ENCODE measurements at places on chromosomes 3 and 15.

- no peak for DNase-seq
Measured at GRCh38 chr3:52038227-52038626, 18.1 kb downstream of the DUSP7 start.

- no peak for DNase-seq
Measured at GRCh38 chr15:66961407-66961884, 104.0 kb upstream of the SMAD3 start.

GRCh38 chr15:80437334-80437891 is 33.2 kb downstream of the ARNT2 start:
- DNase-seq = no peak

DNA sequence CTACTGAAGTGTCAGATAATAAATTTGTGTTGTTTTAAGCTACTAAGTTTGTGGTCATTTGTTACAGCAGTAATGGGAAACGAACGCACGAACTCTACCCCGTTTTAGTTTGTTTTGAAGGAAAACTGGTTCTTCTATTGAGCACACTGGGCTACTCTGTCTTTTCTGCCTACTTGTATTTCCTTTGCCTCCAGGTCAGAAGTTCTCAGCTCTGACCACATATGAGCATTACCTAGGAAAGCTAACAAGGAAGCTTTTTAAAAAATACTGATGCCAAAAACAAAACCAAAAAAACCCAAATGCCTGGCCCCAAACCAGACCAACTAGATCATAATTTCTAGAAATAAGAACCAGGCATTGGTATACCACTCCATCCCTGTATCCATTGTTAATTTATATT is 156.6 kb upstream of the TNIK start:
- no peak for DNase-seq

DNA sequence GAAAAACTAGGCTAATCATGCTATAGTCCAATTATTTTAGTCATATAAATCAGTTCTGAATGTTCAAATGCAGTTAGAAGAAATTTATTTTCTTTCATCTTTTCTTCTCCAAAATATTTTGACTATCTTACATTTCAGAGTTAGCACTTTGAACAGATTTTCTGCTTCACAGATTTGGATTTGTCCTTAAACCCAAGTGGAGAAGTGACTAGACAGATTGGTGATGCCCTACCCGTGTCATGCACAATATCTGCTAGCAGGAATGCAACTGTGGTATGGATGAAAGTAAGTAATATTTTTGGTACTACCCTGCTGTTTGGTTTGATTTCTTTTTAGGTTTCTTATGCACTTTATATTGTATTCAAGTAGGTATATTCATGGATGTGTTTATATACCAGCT is 178.3 kb downstream of the ALCAM start:
- DNase-seq = no peak

DNA sequence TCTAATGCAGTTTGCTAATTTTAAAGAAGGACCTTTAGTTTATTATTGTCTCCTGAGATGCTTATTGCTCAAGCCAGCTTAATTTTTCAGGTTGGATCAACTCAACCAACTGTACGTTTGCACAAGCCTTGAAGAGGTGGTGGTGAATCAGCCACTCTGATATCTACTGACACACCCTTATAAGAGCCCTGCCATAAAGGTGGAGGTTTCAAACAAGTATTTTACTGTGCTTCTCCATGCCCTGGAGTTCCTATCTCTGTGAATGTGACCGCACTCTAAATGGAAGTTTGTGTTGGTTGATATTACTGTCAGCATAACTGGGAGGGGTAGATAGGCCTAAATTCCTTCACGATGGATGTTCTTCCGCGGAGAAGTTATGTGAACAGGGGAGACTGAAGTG is 297.3 kb upstream of the UBE2E1 start:
- no peak for DNase-seq

DNA sequence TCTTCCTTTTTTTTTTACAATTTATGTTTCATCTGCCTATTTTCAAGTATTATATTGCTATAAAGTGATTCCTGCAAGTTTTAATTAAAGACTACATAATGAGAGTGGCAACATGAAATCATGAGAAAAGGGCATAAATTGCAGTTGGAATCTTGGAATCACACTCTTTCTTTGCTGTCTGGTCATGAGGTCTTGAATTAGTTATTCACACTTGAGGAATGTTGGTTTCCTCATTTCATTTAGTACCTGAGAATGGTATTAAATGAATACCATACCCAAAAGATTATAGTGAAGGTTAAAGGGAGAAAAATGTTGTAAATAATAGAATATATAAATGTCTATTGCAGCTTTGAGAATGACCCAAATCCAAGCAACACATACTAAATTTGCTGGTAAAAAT is 25.8 kb upstream of the CNTN3 start:
- no peak for DNase-seq

- DNase-seq = peak; percentile 12
Measured at GRCh38 chr15:56325186-56325585, 40.0 kb upstream of the TEX9 start.

GRCh38 chr3:193096076-193096475 is 144.9 kb upstream of the PLAAT1 start:
- no peak for DNase-seq

DNA sequence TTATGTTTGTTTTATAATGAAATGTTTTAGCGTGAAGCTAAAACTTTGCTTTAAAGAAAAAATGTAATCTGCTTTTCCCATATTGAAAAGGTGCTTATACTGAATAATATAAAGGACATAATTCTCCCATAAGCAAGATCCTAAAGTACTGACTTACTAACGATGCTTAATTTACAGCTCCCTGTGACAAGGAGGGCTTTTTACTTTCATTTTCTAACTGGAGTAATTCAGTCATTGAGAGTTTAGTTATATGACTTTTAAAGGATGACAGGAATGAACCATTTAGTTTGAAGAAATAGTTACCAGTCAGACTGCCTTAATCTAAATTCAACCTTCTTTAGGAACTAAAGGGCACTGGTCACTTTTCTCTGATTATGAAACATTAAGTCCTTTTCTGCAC is 19.3 kb upstream of the ZPLD1 start:
- peak; percentile 7 for DNase-seq

- no peak for DNase-seq
Measured at GRCh38 chr15:27268923-27269322, 297.9 kb downstream of the GABRG3 start.

DNA sequence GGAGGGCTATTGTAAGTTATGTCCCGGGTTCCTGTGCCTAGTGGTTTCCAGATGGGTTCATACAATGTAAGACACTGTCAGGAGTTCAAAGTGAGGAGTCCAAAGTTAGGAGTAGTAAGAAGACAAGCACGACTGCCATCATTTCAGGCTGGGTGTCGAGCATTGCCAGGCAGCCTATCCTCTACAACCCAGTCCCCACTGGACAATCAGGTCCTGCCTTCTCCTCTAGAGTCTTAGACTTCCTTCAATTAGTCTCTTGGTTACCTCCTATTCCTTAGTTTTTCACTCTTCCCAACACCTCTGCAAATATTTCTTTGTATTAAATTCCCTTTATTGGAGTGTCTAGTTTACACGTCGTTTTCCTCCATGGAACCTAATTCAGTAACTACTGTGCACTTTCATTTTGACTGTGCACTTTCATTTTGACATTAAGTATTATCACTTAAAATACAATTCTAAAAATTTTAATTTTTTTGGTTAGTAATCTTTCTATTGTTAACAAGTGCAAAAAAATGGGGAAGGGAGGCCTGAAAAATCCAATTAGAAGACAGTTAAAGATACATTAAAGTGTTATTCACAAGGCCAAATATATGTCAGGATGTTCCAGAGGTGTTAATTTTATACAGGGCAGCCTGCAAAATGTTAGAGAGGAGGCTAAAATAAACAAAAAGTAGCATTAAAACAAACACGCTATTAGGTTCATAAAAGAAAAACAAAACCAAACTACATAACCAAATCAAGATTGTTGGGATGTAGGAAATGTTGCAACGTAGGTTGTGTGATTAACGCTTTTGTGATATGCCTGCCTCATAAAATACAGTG is 155.3 kb downstream of the TBL1XR1 start:
- DNase-seq = no peak

- DNase-seq = no peak
Measured at GRCh38 chr3:62255758-62256157, 117.6 kb downstream of the FEZF2 start.

DNA sequence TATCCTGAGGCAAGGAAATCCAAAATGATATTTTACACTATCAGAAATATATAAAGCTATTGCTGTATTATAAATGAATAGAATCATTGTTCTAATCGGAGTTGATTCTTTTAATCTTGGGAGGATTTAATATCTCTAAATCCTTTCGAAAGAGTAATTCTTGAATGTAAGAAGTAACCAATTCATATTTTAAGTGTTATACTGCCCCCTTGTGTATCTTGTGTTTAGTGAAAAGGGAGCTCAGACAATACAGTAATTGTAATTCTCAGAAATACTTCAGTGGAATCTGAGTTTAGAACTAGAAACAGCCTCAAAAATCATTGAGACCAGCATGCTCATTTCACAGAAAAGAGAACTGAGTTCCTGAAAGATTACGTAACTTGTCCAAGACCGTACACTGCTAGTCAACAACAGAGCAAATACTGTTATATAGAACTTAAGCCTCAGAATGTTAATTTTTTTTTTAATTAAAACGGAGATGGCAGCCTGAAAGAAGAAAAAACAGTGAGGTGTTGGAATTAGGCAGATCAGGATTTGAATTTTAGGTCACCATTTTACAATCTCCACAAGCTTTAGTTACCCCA is 42.9 kb downstream of the PLCH1 start:
- DNase-seq = peak; percentile 38

DNA sequence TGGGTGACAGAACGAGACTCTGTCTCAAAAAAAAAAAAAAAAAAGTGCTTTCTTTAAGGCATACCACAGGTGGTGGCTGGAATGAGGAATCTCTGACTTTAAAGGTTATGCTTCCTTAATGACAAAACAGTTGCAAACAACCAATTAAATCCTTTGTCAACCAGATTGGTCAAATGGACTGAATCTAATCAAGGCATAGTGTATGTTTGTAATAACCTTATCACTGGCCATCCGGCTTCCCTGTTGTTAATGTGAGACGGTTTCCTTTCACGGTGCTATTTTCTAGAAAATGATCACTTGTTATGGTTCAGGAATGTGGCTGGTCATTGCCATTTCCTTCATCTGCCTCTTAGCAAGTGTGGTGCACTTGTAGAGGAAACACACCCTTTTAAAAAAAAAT is 75.9 kb downstream of the FLNB start:
- DNase-seq = no peak

GRCh38 chr15:47293466-47294162 is 423.7 kb upstream of the SEMA6D start:
- peak; percentile 95 for DNase-seq

DNA sequence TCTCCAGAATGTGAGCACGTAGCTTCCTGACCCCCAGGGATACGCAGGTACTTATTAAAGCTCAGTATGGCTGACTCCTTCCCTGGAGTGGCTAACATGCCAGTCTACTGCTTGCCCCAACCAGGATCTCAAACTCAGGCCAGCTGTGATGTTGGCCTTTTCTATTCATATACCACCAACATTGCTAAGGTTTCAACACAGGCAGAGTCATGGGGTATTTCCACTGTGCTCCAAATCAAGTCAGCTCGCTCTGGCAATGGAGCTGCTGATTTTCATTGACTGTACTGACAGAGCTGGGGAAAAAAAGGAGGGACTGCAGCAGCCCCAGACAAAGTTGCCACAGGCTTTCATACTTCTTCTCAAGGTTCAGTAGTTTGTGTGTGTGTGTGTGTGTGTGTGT is 87.0 kb downstream of the CFAP20DC start:
- DNase-seq = no peak

GRCh38 chr15:41943543-41944312 is 28.6 kb downstream of the EHD4 start:
- no peak for DNase-seq

DNA sequence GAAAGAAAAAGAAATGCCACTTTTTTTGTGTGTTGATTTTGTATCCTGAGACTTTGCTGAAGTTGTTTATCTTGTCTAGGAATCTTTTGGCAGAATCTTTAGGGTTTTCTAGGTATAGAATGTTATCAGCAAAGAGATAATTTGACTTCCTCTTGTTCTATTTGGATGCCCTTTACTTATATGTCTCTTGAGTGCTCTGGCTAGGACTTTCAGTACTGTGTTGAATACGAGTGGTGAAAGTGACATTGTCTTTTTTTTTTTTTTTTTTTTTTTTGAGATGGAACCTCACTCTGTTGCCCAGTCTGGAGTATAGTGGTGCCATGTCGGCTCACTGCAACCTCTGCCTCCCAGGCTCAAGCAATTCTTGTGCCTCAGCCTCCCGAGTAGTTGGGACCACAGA is 64.7 kb upstream of the NPHP3 start:
- DNase-seq = no peak

- DNase-seq = no peak
Measured at GRCh38 chr15:22989576-22990477, 9.7 kb upstream of the CYFIP1 start.

DNA sequence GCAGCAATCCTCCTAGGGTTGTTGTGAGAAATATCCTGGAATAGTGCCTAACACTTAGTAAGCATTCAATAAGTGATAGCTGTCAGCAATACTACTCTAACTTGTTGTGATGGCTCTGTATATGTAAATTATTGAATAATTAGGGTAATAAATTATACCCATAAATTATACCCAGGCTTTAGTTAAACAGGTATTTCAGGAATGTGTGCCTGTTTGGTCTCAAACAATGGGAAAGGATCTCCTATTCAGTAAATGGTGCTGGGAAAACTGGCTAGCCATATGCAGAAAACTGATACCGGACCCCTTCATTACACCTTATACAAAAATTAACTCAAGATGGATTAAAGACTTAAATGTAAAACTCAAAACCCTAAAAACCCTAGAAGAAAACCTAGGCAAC is 14.8 kb upstream of the ARNT2 start:
- no peak for DNase-seq

DNA sequence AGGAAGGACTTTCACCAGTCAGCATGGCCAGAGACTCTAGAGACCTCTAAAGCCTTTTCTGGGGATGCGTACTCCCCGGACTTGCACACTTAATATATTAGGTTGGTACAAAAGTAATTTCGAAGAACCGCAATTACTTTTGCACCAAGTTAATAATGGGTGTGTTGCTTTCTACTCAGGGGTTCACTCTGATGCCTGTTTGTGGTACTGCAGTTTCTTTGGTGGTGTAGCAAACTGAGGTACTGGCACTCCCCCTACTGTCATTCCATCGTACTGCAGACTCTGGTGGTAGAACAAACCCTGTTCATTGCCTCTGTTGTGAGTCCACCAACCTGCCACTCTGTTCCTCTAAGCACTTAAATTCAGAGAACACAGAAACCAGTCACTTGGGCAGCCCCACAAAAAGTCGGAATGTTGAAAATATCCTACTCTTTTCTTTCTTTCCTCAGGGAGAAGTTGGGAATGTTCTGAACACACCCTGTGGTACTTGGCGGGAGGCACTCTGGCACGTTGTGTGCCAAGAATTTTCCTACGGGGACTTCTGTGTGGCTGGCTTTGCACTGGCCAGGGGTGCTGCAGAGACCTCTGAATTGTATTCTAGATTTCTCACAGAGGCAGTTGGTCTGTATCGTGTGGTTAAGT is 46.3 kb downstream of the GABRG3 start:
- DNase-seq = peak; percentile 18

DNA sequence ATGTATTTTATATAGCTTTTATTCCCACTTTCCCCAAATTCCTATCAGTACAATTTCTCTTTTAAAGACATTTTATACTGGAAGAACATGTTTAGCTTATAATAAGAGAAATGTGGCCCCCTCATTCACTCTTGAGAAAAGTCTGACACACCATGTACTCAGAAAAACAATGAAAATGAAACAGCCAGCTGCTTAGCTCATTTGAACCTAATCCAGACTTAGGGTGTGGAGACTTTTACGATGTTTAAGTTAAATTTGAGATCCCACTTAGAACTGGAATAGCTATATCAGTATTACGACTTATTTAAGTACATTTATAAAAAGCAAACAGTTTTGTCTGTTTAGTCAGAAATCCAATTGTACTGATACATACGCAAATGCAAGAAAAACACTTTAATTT is 252.3 kb upstream of the ARRDC4 start:
- no peak for DNase-seq

GRCh38 chr3:151686257-151686656 is 47.5 kb upstream of the AADACL2 start:
- no peak for DNase-seq

Measured in stromal cell of bone marrow (primary cell).